CD4-positive, alpha-beta T cell (primary cell): ENCODE measurements at places on chromosomes 1 and 21. TPM values are rescaled to one million over a fixed set of nuclear protein-coding genes. Genes with fewer than 3 reads are reported as not detected.
A peak's percentile ranks its signal among the peaks of the same experiment; 100 is the strongest.

CACNA1E gene
- total RNA-seq, result not detected

DNA sequence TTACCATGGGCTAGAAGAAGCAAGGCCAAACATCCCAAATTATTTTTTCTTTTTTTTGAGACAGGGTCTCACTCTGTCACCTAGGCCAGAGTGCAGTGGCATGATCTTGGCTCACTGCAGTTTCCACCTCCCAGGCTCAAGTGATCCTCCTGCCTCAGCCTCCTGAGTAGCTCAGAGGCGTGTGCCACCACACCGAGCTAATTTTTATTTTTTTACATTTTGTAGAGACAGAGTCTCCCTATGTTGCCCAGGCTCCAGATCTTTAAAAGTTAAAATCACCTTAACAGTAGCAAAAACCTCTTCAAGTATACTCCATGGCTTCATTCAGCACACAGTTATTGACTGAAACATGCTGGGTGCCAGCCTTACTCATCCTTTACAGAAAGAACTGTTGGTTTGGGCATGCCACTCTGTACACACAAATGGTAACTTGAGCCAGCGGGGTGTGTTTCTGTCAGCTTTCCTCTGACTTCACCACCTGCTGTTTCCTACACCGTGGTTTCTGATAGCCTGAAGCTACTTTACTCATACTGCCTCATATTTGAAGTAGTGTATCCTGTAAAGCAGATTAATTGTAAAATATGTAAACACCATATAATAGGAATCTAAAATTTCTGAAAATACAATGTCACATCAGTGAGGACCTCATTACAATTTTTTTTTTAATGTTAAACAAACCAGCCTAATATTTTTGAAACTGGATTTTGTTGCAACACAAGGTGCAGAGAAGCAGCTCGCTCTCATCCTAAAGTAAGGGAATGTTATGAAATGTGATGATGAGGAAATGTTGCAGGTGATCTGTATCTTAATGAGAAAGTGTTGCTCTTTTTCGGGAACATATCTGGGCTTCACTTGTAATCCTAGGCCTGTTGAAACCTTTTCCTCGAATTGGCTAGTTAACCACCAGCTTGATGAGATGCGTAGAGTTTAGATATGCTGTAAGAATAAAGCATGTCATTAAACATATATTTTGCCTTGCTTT, 113.9 kb downstream of the ATP5PO start:
- DNase-seq, result no peak
- H3K27me3 ChIP-seq, result no peaks in the 10 kb centered on the region
- no peaks in the 10 kb centered on the region for H3K4me1 ChIP-seq

RHOU gene
- 1.2 TPM for total RNA-seq

AK4 gene
- 0.14 TPM for total RNA-seq

- H3K4me1 ChIP-seq, result peaks cover 37% of the 10 kb centered on the region
- H3K27ac ChIP-seq, result peak within 1 kb of the TSS; percentile 77
- H3K27me3 ChIP-seq, result no peaks in the 10 kb centered on the region
These were observed at the start of gene C1orf35 for GRCh38 chr1:228102791-228103620. Gene C1orf35 (minus strand): TSS chr1:228103325. CDS start chr1:228103227, 98 bp downstream.

- H3K27me3 ChIP-seq, result no peaks in the 10 kb centered on the region
- H3K4me1 ChIP-seq, result no peaks in the 10 kb centered on the region
- no peaks in the 10 kb centered on the region for H3K36me3 ChIP-seq
- DNase-seq, result no peak
- H3K27ac ChIP-seq, result no peak overlapping the region
These were observed 85.6 kb downstream of the GREM2 start for GRCh38 chr1:240526312-240526711.
